ENCODE measurements at places on chromosomes 11 and 22.

- DNase-seq = no peak
Observed at GRCh38 chr22:27602390-27602789, 199.2 kb downstream of the MN1 start.

DNA sequence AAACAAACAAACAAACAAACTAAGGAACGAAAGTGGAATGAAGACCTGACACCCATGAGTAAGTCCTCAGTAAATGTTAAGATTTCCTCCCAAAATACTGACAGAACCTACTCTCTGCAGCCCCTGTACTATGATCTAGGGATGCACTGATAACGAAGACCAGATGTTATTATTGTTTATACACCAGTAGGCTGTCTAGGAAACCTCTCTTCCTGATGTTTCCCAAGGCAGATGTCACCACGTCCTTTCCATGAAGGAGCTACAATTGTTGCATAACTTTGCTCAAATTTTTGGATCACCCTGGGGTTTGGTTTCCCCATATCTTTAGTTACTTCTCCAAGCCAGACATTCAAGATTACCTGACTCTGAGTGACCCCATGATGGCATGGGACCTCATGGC, 340.7 kb downstream of the MIAT start:
- no peak for DNase-seq

DNA sequence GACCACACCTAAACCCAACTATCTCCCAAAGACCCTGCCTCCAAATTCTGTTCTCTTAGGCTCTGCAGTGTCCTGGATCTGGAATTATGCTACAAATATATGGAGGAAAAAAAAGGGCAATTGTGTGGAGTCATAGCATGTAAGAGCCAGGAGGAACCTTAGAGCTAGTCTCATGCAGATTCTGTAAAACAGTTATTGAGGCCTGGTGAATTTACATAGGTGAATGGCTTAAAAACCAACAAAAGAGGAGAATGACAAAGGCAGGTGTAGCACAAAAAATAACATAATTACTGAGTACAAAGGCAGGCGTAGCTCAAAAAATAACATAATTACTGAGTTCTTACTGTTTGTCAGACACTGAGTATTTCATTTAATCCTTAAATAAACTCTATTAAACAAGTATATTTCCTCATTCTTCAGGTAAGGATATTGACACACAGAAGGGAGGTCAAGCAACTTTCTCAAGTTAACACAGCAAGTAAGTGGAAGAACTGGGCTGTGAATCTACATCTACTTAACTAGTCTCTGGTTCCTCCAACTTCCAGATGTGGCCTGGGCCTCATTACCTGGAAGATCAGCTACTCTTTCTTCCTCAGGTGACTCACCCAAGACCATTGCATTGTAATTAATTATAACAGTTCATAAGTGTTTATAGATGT, 938.9 kb upstream of the TENM4 start:
- no peak for DNase-seq

- no peak for DNase-seq
Observed at GRCh38 chr11:12485328-12485727, 108.0 kb downstream of the PARVA start.

- DNase-seq = no peak
Observed at GRCh38 chr11:37712251-37712650, 1114.2 kb upstream of the RAG2 start.

- DNase-seq = no peak
Observed at GRCh38 chr11:1450949-1451710, 35.4 kb downstream of the MOB2 start.

GRCh38 chr11:125939081-125939521, 6.7 kb upstream of the VSIG10L2 start:
- DNase-seq = no peak

DNA sequence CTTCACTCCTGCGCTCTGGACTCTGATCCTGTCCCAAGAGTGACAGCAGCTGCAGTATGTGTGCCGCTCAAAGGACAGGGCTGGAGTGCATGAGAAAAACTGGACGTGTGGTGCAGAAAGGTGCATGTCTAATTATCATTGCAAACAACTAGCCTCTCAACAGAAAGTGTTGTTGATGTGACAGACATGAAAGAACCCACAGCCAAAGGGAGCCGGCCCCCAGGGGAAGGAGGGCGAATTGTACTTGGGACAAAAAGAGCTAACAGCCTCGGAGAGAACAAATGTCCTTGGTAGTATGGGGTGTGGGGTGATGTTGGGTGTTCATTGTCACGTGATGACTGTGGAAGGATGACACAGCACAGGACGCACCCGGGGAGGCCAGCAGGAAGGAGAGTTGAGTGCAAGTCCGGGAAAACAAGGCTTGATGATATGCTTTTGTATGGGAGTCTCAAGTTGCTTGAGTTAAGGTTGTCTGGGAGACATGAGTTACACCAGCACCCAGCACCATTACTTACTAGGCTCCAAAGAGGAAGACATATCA, 325.5 kb downstream of the NTM start:
- DNase-seq = no peak

DNA sequence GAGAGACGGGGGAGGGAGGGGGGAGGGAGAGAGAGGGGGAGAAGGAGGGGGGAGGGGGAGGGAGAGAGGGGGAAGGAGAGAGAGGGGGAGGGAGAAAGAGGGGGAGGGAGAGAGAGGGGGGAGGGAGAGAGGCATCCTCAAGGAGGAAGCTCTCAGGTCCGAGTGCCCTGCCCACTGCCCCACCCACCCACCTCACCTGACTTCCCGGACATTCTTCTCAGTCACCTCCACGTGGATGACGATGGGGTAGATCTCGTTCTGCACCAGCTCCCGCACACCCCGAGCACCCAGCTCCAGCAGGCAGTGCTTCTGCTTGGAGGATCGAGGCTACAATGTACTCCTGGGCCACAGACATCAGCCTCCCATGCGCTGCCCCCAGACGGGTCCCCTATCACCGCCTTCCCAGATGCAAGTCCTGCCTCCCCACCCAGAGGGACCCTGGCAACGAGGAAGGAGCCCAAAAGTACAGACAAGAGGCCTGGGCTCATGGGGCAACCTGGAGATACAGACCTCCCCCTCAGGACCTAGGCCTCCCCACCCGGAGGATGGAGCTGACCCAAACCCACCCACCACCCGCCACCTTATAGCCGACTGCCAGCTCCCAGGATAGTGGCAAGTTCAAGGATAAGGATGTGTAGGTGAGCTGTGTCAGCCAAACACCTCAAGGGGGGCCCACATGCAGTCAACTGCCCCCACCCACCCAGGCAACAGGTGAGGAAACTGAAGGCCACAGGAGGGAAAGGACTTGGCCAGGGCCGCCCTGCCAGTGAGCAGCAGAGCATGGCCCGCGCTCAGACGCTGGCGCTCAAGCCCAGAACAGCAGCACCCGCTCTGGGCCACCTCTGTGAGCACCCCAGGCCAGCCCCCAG, 5.6 kb upstream of the MFNG start:
- no peak for DNase-seq
